CD4-positive, alpha-beta T cell treated with Interleukin-12 subunit alpha and Interleukin-12 subunit beta, for 1 hour (primary cell): ENCODE measurements at places on chromosomes 6 and 20.

DNA sequence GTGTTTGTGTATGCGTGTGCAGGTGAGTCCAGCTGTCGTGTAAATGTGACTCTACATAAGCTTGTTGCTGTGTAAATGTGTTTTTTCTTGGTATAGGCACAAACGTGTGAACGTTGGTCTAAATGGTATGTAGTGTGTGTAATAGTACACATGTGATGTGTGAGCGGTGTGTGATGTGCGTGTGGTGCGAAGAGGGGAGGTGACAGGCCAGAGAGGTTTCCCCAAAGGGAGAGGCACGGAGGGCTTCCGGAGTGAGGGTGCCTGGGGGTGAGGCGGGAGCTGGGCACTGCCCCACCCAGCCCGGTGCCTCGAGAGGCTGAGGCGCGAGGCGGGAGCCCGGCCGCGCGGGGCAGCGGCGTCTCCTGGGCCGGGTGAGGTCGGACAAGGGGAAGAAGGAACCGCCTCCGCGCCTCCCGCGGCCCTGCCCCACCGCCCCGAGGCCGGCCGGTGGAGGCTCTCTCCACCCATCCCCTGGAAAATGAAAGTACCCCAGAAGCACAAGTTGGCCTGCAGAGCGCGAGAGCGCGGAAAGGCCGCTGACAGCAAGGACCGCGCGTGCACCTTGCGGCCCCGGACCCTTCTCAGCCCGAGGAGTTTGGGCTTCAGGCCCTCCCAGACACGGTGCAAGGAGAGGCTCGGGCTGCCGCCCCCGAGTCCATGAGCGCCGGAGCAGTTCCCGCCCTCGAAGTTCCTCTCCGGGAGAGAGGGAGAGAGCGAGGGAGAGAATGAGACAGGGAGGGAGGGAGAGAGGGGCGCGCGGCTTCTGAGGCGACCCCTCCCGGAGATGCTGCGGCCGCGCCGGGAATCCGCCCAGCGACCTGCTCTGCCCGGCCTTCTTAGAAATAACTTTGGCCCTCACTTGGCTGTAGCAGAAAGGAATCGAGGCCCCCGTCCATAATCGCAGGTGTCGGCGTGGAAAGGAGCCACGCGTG is 43.2 kb upstream of the OSTM1 start:
- peak; percentile 27 for DNase-seq

DNA sequence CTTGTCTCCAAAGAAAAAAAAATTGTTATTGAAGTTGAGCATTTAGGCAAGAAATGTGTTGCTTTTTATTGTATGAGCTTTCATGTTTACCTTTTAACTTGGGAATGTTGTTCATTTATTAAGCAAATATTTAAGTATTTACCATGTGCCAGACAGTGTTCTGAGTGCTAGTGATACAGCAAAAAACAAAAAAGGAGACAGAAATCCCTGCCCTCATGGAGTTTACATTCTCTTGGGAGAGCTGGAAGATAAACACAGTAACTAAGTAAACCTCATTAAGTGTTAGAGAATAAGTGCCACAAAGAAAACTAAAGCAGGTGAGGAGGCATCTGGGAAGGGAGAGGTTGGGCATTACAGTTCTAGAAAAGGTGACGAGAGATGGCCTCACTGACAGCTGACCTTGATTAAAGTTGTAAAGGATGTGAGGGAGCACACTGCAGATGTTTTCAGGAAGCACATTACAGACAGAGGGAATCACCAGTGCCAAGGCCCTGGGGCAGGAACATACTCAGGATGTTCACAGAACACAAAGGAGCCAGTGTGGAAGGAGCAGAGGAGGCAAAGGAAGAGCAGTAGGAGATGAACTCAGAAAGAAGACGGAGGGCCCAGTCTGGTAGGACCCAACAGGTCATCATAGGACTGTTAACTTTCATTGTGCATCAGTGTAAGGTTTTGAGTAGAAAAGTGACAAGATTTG is 33.5 kb downstream of the XRN2 start:
- no peak for DNase-seq

GRCh38 chr6:144816936-144817335 is 531.8 kb downstream of the UTRN start:
- DNase-seq, result no peak

GRCh38 chr6:84017709-84018452 is 15.7 kb upstream of the MRAP2 start:
- DNase-seq, result no peak

DNA sequence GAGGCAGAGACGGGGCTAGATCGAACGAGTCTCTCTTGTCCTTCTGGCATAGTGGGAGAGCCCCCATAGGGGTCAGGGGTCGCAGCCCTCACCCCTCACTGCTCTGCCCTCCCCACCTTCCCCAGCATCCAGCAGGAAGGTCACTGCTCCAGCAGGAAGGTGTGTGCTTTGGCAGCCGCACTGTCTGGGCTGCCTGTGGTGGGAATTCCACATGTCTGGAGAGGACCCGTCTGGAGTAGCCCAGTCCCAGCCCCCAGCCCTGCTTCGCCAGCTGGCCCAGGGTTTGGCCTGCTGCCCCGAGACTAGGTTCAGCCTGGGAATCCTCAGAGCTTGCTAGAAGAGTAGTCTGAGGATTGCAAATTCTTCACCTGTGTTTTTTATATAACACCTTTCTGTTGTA is 2.5 kb upstream of the R3HDML start:
- DNase-seq, result no peak

GRCh38 chr20:53929399-53929798 is 141.0 kb downstream of the BCAS1 start:
- DNase-seq, result no peak

GRCh38 chr6:133871131-133871530 is 17.8 kb upstream of the TCF21 start:
- no peak for DNase-seq

DNA sequence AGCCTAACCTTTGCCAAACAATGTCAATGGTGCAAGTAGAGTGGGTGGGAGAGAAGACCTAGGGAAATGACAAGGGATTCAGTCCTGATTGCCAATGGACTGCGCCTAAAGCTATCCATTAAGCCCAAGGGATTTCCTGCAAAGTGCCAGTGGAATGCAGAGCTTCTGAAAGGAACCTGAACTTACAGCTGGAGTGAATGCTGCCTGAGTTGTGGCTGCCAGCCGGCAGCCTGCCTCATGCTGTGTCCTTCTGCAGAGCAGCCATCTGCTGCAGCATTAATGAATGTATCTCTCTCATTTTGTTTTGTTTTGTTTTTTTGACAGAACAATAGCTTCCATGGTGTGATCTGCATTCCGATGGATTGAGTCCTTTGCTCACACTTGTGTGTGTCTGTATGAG is 44.7 kb downstream of the SLC35F1 start:
- DNase-seq, result no peak

- no peak for DNase-seq
These were observed 235.2 kb upstream of the ASCC3 start for GRCh38 chr6:101116337-101116736.

GRCh38 chr20:54608039-54608745 is 132.8 kb downstream of the DOK5 start:
- no peak for DNase-seq

DNA sequence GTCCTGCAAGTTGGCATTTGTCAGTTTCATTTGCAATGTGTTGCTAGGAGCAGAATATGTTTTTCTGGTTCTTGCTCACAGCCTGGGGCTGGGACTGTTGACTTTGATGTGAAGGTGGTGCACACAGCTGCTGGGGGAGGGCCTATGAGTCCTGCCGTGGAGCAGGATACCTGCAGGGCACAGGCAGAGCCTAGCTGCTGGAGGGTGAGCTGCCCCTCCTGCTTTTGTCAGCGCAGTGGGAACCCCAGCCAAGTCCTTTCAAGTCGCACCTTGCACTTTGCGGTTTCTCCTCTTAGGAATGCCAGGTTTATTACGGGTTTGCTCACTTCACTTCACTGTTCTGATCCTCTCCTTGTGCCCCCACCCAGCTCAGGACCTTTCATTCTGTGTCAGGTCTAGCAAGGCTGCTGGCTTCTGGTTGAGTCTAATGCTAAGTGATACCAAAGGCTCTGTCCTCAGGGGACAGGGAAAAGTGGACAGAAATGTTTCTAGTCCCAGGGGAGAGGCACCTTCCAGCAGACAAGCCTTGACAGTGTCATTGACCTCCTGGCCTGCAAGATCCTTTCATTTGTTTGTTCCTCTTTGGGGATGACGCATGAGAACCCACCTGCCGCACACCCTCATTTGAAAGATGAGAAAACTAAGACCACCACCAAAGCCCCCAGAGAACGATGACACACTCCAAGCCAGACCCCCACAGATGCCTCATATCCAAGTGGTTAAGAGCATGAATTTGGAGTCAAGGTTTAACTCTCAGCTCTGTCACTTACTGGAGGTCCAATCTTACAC is 2.7 kb upstream of the SPO11 start:
- DNase-seq, result no peak

DNA sequence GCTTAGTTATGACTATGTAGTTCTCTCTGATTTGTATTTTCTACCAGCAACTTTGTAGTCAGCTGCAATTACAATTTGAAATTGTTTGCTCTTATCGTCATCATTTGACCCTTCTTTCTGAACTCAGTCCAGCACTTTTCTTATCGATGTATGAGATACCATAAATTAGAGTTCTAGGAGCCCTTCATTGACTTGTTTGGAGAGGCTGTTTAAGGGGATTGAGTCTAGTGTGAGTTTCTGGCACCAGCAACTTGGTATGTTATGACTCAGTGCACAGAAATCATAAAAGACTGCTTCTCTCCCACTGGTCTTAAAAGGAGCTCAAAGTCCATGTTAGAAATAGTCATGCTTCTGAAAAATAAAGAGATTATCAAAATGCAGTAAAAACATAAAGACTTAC is 190.3 kb downstream of the TENT5A start:
- DNase-seq, result no peak

DNA sequence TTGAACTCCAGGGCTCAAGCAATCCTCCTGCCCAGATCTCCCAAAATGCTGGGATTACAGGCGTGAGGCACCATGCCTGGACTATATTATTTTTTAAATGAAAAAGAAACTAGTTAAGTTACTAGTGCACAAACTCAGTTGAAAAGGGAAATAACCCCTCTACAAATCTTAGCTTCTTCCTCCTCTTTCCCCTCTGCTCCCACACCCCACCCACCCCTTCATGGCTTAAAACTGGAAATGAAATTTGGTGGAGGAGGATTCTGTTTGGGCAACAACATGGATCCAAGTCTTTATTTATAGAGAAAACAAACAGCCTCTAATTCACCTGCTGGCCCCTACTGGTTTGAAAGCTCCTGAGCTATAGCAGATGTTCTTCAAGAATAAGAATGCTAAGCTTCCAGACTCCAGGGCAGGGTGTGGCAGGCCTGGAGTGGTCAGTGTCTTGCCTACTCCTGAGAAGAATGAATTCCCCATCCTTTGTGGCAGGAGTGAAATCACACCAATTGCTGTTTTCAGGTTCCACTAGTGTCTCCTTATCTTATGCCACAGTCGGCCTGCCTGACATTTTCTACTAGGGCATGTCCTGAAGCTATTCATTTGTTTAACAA is 73.5 kb downstream of the ZFP64 start:
- no peak for DNase-seq

DNA sequence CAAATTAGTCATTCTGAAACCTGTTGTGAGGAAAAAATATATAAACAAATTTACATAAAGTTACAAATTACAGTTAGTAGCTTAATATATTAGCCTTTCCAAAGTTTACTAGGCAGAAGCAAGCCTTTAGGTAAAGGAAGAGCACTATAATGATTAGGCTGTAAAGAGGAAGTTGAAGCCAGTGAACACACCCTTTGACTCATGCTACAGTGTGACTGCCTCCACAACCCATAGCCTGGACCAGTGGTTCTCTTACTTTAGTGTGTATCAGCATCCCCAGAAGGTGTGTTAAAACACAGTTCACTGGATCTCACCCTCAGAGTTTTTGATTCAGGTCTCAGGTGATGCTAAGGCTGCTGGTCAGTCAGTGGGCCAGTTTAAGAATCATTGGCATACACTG is 91.4 kb upstream of the DEFB112 start:
- DNase-seq, result no peak

- no peak for DNase-seq
These were observed 121.1 kb downstream of the GMDS start for GRCh38 chr6:2124260-2124709.

- no peak for DNase-seq
These were observed 46.2 kb upstream of the CEP85L start for GRCh38 chr6:118697554-118697953.

DNA sequence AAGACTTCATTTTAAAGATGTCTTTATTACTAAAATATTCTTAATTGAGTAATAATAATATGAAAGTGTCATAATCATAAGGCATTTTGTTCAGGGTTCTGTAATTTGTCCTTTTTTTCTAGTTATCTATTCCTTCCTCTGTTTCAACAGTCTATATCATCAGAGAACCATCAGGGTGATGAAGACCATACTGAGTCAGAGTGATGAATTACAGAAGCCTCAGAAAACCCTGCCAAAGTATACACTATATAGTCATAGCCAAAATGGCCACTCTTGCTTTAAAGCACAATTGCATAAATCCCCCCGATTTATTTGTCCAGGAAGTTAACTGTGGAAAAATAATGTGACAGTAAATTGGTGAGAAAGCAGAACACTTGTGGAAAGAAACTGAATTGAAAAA is 735.0 kb downstream of the EPHA7 start:
- DNase-seq, result no peak

DNA sequence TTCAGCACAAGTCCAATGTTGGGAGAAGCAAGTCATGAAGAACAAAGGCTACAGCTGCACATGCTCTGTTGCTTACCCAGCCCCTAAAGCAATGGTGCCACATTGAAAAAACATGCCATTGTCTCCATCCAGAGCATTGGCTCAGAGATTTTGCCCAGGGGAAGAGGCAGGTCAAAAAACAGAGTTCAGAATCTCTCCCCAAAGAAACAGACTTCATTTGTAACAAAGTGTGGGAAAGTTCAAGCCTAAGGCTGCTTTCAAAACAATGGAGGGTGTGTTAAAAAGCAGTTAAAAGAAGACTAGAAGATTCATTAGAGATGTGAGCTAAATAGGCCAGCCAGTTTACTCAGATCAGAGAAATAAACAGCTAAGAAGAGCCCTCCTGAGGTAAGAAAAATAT is 63.6 kb downstream of the DZANK1 start:
- DNase-seq, result no peak

DNA sequence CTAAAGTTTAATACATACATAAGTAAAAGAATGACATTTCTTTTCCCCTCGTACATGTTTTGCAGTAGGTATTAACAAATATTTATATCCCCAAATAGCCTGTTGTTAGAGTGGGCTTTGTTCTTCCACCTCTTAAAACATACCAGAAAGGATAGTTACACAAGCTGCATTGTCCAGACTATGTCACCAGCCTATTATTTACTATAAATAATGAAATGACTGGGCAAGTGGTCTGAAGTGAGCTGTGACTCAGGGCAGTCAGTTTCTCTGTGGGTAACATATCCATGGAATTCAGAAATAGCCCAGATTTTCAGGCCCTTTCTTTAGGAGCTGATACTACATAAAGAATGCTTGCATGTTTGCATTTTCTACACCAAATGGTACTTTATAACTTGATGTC is 60.1 kb downstream of the FUT9 start:
- DNase-seq, result no peak

GRCh38 chr6:56022678-56023077 is 147.3 kb upstream of the BMP5 start:
- DNase-seq, result no peak

- peak; percentile 17 for DNase-seq
These were observed 40.4 kb downstream of the SCAF8 start for GRCh38 chr6:154773610-154774089.

- no peak for DNase-seq
These were observed 979.7 kb downstream of the TBC1D32 start for GRCh38 chr6:120354452-120355098.
